ENCODE measurements at places on chromosomes 1 and 21. TPM values are rescaled to one million over a fixed set of nuclear protein-coding genes. Genes with fewer than 3 reads are reported as not detected.

DNA sequence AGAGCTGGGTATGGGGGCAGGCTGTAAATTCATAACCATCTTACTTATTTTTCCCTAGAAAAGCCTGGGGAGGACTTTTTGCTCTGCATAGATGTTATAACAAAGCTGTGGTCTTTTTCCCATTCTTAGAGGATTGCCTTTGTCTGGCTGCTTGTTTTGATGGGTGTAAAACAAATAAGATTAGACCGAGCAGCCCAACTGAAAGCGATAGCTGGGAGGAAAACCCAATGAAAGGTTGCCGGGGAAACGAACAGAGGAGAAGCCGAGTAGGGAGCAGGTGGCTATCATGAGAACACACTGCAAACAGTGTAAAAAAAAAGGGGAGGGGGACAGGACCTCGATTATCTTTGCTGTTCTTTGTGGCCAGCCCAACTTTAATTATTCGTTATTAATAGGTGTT, 1.9 kb downstream of the ELAVL4 start:
- DNase-seq, result no peak
- no peaks in the 10 kb centered on the region for H3K36me3 ChIP-seq
- no peak overlapping the region for H3K4me3 ChIP-seq
- peaks cover 8% of the 10 kb centered on the region for H3K4me1 ChIP-seq
- peaks cover 22% of the 10 kb centered on the region for H3K27me3 ChIP-seq

DNA sequence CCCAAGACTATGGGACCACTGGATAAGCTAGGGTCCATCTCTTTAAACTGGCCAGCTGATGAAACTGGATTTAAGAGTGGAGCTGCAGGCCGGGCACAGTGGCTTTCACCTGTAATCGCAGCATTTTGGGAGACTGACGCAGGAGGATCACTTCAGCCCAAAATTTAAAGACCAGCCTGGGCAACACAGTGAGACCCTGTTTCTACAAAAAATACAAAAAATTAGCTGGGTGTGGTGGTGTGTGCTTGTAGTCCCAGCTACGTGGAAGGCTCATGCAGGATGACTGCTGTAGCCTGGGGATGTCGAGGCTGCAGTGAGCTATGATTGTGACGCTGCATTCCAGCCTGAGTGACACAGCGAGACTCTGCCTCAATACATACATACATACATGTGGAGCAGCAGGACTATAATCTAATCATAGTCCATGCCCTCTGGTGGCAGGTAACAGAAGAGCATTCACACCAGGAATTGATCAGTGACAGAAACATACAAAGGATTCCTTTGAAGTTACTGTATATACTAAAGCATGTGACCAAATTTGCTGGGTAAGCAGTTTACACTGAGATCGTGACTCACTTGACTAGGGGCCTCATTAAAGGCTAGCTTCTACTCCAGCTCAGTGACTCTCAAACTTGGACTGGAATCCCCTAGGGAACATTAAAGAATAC, 101.5 kb upstream of the SLFNL1 start:
- no peaks in the 10 kb centered on the region for H3K36me3 ChIP-seq
- no peak overlapping the region for H3K4me3 ChIP-seq
- no peak overlapping the region for H3K27ac ChIP-seq

Gene NEGR1
- polyA plus RNA-seq, result 3.3 TPM

GRCh38 chr1:31885851-31886250, 52.3 kb downstream of the PTP4A2 start:
- H3K36me3 ChIP-seq, result no peaks in the 10 kb centered on the region
- H3K4me1 ChIP-seq, result no peaks in the 10 kb centered on the region
- H3K27me3 ChIP-seq, result no peaks in the 10 kb centered on the region
- no peak overlapping the region for H3K4me3 ChIP-seq
- no peak overlapping the region for H3K27ac ChIP-seq

- H3K36me3 ChIP-seq, result no peaks in the 10 kb centered on the region
- H3K4me3 ChIP-seq, result no peak overlapping the region
- H3K4me1 ChIP-seq, result no peaks in the 10 kb centered on the region
- no peak for DNase-seq
- no peak overlapping the region for H3K27ac ChIP-seq
- H3K27me3 ChIP-seq, result no peaks in the 10 kb centered on the region
These were observed 71.1 kb upstream of the DPT start for GRCh38 chr1:168799927-168800605.

- no peak overlapping the region for H3K4me3 ChIP-seq
- H3K4me1 ChIP-seq, result peaks cover 8% of the 10 kb centered on the region
- no peak for DNase-seq
- no peaks in the 10 kb centered on the region for H3K36me3 ChIP-seq
- no peaks in the 10 kb centered on the region for H3K27me3 ChIP-seq
These were observed 38.4 kb downstream of the UCK2 start for GRCh38 chr1:165865633-165866340.

Gene NPPA
- polyA plus RNA-seq, result 0.51 TPM

DNA sequence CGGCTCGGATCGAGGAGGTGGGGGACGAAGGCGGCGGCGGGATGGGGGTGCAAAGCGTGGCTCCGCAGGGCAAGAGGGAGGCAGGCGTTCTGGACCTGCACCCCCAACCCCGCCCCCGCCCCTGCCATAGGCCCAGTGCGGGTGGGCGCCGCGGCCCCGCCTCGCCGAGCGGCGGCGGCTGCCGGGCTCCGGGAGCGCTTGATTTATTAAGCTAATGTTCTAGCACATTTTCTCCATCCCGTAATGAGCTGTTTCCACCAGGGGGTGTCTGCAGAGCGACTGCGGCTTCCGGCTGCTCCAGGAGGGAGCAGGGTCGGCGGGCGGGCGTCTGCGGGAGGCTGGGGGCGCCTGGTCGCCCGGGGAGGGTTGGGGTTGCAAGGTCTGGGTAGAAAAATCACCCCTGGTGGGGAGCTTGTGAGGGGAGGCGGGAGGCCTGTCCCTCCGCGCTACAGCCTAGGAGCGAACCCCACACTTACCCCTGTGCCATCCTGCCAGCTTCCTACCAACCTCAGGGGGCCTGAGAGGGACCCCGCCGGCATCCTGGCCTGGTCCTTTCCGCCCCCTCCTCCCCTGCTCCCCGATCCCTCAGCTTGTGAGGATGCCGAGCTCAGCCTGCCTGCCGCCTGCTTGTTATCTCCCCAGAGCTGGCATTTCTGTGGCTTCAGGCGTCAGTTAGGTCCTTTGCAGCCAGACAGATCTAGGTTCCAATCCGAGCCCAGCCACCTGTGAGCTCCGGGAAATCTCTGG, 48.5 kb upstream of the ACOT11 start:
- no peak for DNase-seq
- peak overlapping the region; percentile 16 for H3K4me3 ChIP-seq
- no peak overlapping the region for H3K27ac ChIP-seq
- H3K4me1 ChIP-seq, result peaks cover 8% of the 10 kb centered on the region

- no peak overlapping the region for H3K4me3 ChIP-seq
- no peaks in the 10 kb centered on the region for H3K27me3 ChIP-seq
- H3K27ac ChIP-seq, result peak overlapping the region; percentile 58
- peaks cover 30% of the 10 kb centered on the region for H3K4me1 ChIP-seq
These were observed 28.4 kb upstream of the AHCTF1 start for GRCh38 chr1:246959944-246960693.

DNA sequence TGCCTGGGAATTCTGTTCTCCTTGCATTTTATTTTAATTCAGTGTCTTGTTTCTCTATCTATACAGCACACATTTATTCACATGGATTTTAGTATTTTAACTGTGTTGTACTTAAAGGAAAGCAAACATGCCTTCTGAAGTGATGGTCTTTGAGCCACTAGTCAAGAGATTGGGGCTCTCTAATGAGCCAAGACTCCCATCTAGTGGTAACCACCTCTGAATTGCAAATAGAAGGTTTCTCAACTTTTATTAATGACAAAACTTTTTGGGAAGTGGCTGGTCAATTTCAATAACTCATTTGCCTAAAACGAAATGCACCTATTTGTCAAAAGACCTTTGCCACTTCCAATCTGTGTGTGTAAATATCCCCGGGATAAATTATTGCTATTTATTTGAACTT, 199.6 kb downstream of the LTN1 start:
- H3K27me3 ChIP-seq, result no peaks in the 10 kb centered on the region
- H3K4me3 ChIP-seq, result no peak overlapping the region
- H3K36me3 ChIP-seq, result no peaks in the 10 kb centered on the region
- DNase-seq, result no peak
- H3K4me1 ChIP-seq, result no peaks in the 10 kb centered on the region

Gene BGLAP
- 5.1 TPM for polyA plus RNA-seq

DNA sequence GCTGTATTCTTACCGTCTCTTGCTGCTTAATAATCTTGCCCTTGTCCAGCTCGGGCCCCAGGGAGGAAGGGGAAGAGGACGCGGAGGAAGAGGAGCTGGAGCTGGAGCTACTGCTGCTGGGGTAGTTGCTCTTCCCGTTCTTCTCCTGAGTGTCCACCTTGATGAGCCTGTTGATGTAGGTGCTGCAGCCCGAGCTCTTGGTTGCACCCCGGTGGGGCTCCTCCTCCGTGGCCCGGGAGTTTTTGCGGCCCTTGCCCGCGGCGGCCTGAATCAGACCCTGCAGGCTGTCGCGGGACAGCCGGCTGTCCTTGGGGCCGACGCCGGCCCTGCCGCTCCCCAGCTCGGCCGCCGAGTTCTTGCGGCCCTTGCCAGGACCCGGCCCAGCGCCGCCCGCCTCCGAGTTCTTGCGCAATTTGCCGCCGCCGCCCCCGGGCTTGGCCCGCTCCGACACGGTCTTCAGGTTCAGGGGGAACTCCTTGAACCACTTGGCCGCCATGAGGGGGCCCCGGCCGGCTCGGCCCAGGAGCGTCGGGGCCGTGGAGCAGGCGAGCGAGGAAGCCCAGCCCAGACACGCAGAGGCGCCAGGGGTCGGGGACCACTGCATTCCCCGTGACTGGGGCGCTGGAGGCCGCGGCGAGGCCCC, 475 bp upstream of the TDRD10 start:
- no peaks in the 10 kb centered on the region for H3K27me3 ChIP-seq
- peak; percentile 87 for DNase-seq
- H3K4me1 ChIP-seq, result no peaks in the 10 kb centered on the region
- no peaks in the 10 kb centered on the region for H3K36me3 ChIP-seq
- peak overlapping the region; percentile 82 for H3K27ac ChIP-seq

DNA sequence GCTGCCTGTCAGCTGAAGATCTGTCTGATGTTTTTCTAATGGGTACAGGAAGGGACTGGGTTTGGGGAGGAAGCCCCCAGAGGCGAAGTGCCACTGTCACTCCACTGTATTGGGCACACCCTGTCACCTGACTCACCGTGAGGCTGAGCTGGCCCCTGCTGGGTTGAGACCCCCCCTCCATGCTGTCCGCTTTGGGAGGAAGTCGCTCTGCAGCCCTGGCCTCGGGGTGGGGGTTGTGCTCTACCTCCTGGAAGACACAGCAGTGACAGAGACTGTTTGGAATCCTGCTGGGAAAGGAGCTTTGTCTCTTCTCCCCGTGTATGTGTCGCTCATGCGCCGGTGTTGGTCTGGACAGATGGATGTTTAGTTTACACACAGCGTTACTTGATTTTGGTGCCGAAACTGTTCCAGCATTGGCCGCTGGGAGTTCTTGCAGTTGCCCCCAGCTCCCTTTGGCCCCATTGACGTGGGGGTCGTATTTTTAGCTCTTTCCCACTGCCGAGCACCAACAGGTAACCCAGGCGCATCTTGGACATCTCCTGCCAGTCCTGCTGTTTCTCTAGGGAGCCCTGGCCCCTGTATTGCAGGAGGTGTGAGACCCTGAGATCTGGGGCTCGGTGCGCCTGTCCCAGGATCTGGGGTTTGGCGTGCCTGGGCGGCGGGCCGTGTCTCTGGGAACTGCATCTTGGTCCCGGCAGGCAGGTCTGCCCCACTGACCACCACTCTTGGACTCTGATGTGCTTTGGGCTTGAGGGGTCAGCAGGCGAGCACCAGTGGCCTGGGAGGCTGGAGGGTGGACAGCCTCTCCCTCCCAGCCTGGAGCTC, 30.3 kb downstream of the SLX9 start:
- peaks cover 48% of the 10 kb centered on the region for H3K36me3 ChIP-seq
- peaks cover 11% of the 10 kb centered on the region for H3K4me1 ChIP-seq
- H3K4me3 ChIP-seq, result no peak overlapping the region
- DNase-seq, result no peak
- no peaks in the 10 kb centered on the region for H3K27me3 ChIP-seq

DNA sequence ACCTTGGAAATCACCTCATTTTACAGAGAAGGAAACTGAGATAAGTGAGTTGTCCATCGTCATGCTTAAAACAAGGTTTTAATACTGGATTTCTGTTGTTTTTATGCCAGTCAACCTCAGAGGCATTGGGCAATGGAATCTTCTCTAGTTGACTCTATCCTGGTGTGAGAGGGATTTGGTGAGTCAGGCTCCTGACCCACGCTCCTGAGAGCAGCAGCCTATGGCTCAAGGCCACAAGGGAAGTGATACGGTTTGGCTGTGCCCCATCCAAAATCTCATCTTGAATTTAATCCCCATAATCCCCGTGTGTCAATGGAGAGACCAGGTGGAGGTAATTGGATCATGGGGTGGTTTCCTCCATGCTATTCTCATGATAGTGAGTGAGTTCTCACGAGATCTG, 90.1 kb downstream of the TLR5 start:
- no peak overlapping the region for H3K27ac ChIP-seq
- H3K4me3 ChIP-seq, result no peak overlapping the region
- no peaks in the 10 kb centered on the region for H3K36me3 ChIP-seq
- DNase-seq, result no peak
- H3K27me3 ChIP-seq, result no peaks in the 10 kb centered on the region
- no peaks in the 10 kb centered on the region for H3K4me1 ChIP-seq

Gene ST6GALNAC5
- 8.7 TPM for polyA plus RNA-seq

GRCh38 chr21:34235514-34235913, 128.3 kb upstream of the KCNE2 start:
- no peaks in the 10 kb centered on the region for H3K27me3 ChIP-seq
- no peaks in the 10 kb centered on the region for H3K36me3 ChIP-seq
- H3K4me3 ChIP-seq, result no peak overlapping the region
- H3K4me1 ChIP-seq, result no peaks in the 10 kb centered on the region
- no peak overlapping the region for H3K27ac ChIP-seq

DNA sequence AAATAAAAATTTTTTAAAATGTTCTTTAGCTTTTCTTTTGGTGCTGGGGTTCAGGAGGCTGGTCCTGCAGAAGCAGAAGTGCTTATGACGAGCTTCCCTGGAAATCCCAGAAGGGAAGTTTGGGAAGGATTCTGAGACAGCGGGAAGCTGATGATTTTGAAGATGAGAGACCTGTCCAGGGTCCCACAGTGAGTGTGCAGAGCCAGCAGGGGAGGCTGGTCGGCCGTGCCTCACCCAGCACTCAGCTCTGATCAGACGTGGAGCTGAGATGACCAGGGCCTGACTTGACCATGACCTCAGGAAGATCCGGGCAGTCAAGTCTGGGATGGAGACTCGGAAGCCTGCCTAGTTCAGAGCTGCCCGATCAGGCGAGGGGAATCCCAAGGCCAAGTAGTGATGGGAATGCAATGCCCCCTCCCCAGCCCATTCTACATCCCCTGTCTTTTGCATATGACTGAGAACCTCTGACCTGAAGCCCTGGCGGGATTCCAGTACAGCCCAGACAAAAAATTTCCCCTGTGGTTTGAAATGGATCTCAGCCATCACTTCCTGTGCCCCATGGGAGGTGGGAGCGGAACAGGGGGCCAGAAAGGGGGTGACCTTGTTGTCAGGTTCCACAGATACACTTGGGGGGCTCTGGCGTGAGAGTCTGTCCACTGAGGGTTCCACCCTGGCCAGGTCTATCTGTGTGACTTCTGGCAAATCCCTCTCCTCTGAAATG, 96.8 kb upstream of the RUNX3 start:
- H3K4me3 ChIP-seq, result no peak overlapping the region
- H3K36me3 ChIP-seq, result no peaks in the 10 kb centered on the region
- no peak overlapping the region for H3K27ac ChIP-seq
- no peak for DNase-seq
- peaks cover 78% of the 10 kb centered on the region for H3K4me1 ChIP-seq

GRCh38 chr21:46213620-46214286, 14.8 kb downstream of the LSS start:
- H3K4me1 ChIP-seq, result no peaks in the 10 kb centered on the region
- no peak overlapping the region for H3K27ac ChIP-seq
- DNase-seq, result no peak
- H3K36me3 ChIP-seq, result peaks cover 98% of the 10 kb centered on the region

Gene DNAH14
- polyA plus RNA-seq, result 18.8 TPM

All from left lung (tissue), 14 donors.